GM13976 (cell line): ENCODE measurements at places on chromosomes 6 and 20.

DNA sequence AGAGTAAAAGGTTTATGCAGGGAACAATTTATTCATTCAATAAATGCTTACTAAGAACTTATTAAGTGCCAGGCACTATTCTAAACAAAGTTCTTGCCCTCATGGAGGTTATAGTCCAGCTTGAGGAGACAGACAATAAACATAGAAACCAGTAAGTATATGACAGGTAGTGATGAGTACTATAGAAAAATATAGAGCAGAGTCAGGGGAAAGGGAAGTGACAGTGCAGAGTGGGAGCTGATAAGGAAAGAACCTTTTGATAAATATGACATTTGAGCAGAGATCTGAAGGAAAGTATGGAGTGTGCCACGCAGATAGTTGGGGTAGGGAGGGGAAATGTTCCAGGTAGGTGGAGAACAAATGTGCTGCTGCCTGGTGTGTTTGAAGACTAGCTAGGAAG is 12.1 kb downstream of the ACSS2 start:
- no peak for DNase-seq

GRCh38 chr20:44908987-44909871 is 631 bp upstream of the PABPC1L start:
- no peak for DNase-seq

DNA sequence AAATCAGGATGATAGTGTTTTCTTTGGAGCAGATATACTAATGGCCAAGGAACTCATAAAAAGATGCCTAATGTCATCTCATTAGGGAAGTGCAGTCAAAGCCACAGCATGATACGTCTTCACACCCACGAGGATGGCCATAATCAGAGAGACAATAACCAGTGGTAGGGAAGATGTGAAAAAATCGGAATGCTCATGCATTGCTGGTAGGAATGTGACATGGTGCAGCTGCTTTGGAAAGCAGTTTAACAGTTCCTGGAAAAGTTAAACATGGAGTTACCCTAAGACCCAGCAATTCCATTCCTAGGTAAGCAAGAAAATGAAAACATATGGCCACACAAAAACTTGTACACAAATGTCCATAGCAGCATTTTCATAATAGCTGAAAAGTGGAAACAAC is 29.9 kb downstream of the BCAS1 start:
- DNase-seq = no peak

- DNase-seq = peak; percentile 77
Measured at GRCh38 chr20:31698803-31699718, 23.6 kb downstream of the BCL2L1 start.

DNA sequence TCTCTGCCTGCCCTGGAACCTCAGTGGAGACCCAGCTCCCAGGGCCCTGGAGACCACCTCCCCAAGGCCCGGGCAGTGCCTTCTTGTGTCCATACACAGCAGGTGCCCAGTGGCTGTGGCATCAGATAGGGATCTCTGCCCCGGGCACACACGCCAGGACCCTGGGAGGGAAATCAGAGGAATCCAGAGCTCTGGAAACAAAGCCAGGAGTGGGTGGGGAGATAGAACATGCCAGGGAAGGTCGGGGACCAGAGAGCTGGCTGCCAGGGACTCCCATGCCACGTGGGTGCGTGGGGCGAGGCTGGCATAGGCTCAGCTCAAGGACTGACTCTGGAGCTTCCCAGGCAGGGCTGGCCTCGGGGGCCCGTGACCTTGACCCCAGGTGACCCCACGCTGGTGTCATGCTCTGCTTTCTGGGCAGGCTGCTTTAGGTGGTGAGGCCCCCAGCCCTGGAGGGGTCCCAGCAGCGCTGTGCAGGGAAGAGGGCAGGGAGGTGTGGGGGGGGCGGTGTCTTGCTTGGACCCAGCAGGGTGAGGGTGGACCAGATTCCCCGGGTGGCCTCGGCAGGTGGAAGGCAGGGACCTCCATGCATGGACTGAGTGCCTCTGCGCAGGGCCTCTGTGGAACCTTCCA is 17.6 kb upstream of the GATA5 start:
- no peak for DNase-seq

GRCh38 chr20:10708351-10709185 is 34.8 kb upstream of the JAG1 start:
- DNase-seq = no peak

GRCh38 chr20:58109918-58110635 is 118.4 kb downstream of the ANKRD60 start:
- DNase-seq = no peak

DNA sequence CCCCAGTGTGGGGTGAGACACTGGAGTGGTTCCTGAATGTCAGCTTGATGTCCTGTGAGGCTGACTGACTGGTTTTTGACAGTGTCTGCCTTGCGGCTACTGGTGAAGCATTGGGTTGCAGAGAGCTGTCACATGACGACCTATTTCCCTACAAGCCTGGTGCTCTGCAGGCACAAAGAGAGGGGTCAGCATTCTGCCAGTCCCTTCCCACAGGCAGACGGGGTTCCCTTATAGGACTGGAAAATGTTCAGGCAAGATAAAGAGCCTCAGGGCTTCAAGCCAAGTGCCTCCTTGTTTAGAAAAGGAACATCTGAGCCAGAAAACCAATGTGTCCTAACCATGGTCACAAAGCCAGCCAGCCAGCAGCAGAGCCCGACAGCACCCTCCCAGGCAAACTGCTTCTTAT is 11.0 kb downstream of the LY86 start:
- DNase-seq = no peak

GRCh38 chr6:53912661-53913060 is 117.9 kb downstream of the LRRC1 start:
- DNase-seq = no peak

DNA sequence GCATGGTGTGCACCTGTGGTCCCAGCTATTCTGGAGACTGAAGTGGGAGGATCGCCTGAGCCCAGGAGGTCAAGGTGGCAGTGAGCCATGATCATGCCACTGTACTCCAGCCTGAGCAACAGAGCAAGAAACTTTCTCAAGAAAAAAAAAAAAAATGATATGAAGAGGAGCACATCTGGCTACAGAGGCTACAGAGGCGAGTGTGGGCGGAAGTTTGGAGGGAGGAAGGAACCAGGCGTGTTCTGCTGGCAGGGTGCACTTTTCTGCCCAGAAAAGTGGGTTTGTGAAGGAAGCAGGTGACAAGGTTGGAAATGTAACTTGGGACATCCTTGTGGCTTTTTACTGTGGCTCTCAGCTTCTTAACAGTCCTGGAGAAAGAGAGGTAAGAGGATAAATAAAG is 96.7 kb downstream of the SNX5 start:
- DNase-seq = no peak

GRCh38 chr6:26309731-26310142 is 55.3 kb upstream of the BTN3A2 start:
- no peak for DNase-seq

DNA sequence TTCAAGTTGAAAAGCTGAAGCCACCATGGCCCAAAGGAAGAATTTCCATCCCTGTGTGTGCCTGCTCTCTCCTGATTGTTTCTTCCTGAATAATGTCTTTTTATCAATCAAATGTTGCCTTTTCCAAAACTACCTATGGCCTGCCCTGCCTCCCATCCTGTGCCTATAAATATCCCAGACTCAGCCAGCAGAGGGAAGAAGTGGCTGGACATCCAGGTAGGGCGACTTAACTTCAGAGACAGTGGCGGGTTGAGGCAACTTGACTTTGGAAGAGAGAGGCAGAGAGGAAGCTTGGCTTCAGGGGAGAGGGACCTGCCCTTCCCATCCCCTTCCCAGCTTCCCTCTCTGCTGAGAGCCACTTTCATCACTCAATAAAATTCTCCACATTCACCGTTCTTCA is 133.0 kb downstream of the LCA5 start:
- no peak for DNase-seq

GRCh38 chr6:30020626-30021025 is 40.4 kb upstream of the POLR1H start:
- no peak for DNase-seq

DNA sequence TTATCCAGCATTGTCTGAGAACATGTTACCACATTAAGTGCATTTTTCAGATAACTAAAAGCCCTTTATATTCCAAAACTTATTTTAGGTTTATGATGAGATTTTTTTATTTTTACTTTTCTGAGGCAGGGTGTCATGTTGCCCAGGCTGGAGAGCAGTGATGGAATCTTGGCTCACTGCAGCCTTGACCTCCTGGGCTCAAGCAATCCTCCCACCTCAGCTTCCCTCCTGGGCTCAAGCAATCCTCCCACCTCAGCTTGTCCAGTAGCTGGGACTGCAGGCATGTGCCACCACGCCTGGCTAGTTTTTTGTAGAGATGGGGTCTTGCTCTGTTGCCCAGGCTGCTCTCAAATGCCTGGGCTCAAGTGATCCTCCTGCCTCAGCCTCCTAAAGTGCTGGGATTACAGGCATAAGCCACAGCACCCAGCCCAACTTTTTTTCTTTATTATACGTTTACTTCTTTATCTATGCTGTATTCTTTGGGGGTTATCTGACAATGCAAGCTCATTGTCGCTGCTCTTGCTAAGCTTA is 6.2 kb downstream of the DYNLT1 start:
- DNase-seq = no peak

- no peak for DNase-seq
Measured at GRCh38 chr6:167345348-167345747, 20.5 kb downstream of the TTLL2 start.

DNA sequence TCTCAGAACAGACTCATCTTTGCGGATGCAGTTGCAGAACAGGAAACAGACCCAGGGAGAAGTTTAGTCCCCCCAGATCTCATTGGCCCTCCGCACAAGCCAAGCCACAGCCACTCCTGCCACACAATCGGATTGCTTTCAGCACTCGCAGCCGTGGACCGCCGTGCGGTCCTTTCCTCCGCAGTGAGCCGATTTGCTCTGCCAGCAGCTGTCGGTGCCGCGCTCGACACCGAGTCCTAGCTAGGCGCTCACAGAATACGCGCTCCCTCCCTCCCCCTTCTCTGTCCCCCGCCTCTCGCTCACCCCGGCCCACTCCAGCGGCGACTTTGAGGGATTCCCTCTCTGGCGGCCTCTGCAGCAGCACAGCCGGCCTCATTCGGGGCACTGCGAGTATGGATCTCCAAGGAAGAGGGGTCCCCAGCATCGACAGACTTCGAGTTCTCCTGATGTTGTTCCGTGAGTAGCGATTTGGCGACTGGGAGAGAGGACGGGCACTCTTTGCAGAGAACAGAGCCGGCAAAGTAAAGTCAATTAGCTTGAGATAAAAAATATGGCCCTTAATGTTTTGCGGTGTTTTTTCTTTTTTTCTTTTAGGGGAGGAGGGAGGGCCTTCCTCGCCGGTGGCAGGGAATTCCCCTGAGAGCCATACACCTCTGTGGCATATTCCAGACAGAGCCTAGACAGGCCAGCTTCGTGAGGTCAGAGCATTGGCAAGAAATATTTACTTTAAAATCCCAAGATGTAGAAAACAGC is at the start of gene LAMP5:
TSS of gene LAMP5 (plus strand) at position 130 of the 753 bp plus-strand sequence. CDS start at position 393, 263 bp downstream.
- DNase-seq = no peak

DNA sequence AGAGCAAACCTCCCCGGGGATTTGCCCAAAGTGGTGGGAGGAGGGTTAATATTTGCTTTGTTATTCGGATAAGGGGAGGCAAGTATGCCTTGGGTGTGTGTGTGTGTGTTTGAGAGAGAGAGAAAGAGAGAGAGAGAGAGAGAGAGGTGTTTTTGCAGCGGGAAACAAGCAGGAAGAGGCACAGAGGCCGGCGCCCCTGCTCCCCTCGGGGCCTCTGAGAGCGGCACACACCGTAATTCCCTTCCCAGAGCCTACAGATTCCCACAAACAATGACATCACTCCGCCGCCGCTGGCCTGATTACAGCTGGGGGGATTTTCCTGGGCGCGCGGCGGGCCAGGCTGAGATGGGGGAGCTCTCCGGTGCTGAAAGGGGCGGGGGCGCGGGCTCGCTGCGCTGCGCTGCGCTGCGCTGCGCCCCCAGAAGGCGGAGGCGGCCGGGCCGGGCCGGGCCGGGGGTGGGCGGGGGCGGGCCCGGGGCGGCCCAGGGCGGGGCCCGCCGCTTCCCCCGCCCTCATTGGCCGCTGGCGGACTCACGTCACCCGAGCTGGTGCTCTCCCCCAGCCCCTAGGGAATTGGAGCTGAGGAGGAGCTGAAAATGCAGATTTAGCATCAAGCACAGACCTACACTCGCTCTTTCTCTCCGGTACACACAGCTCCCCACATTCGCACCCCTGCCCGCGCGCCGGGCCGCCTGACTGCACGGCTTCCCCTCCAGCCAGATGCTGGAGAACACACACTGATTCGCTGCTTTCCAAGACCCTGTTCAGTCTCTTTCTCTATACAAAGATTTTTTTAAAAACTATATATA is at the start of gene PCSK2:
TSS of gene PCSK2 (plus strand) at position 631 of the 809 bp plus-strand sequence. CDS start 266 bp downstream, outside the sequence.
- peak; percentile 24 for DNase-seq

DNA sequence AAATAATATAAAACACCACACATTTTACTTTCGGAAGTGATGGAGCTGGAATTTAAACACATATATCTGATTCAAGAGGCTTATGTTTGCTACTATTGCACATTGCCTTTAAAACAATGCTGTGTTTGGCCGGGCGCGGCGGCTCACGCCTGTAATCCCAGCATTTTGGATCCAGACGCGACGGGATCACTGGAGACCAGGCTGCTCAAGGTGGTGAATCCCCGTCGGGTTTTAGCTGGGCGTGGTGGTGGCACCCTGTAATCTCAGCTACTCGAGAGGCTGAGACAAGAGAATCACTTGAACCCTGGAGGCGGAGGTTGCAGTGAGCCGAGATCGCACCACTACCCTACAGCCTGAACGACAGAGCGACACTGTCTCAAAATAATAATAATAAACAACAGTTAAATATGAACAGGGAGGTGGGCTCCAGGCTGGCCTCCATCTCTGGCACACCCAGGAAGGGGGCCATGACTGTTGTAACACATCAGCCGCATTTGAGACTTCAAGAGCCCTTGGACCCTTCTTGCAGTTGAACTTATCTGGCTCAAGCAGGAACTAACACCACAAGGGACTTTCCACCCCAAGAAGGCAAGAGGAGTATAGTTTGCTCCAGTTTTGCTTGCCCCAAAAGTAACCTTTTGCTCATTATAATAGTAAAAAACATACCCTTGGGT is 127.1 kb upstream of the ZNF184 start:
- peak; percentile 44 for DNase-seq

DNA sequence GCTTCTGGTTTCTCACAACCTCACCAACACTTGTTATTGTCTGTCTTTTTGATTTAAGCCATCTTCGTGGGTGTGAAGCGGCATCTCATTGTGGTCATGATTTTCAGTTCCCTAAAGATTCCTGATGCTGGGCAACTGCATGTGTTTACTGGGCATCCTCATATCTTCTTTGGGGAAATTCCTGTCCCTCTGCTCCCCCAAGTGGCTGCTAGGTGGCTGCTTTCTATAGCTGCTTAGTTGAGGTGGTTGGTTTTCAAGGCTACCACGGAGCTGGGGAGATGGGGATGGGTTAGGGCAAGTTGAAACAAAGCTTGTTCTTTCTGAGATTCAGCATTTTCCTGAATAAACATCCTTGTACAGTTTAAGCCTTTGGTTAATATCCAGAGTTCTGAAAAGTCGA is 403.9 kb upstream of the SULF2 start:
- peak; percentile 64 for DNase-seq

DNA sequence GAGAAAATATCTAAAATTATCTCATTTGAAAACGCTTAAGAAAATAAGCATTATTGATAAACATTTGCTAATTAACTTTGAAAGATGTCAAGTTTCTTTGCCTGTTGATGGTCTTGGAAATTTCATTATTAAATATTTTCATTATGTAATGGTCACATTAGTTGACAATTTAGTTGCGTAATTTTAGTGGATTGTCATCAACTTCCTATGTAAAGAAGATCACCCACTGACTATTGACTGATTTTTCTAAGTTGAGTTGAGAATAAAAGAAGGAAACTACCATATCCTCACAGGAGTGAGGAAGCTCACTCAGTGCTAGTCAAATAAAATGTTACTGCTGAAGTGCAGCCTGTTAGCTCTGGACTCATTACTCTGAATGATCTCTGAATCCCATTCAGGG is 79.9 kb upstream of the LY86 start:
- DNase-seq = no peak
